NCI-H526 (cell line): ENCODE measurements at places on chromosomes 6 and 20.

- no peak for DNase-seq
Measured at GRCh38 chr6:3781504-3781903, 30.0 kb upstream of the PXDC1 start.

DNA sequence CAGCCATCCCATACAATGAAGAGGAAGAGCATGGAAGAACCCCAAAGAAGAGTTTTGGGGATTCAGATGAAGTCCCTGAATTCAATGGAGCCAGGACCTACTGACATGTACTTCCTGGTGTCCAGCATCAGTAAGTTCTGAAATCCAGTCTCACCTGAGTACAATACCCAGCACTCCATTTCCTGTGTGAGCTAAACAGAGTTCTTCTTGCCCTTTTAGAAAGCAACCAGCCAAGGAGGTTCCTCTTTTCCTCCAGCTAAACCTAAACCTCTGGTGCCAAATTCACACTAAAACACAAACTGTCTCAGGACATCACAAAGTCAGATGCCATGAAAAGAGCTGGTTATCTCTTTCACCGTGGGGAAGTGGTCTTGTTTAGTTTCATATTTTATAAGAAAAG, 71.5 kb downstream of the PKHD1 start:
- no peak for DNase-seq

- peak; percentile 88 for DNase-seq
Measured at GRCh38 chr20:48722737-48723191, 105.0 kb downstream of the PREX1 start.

DNA sequence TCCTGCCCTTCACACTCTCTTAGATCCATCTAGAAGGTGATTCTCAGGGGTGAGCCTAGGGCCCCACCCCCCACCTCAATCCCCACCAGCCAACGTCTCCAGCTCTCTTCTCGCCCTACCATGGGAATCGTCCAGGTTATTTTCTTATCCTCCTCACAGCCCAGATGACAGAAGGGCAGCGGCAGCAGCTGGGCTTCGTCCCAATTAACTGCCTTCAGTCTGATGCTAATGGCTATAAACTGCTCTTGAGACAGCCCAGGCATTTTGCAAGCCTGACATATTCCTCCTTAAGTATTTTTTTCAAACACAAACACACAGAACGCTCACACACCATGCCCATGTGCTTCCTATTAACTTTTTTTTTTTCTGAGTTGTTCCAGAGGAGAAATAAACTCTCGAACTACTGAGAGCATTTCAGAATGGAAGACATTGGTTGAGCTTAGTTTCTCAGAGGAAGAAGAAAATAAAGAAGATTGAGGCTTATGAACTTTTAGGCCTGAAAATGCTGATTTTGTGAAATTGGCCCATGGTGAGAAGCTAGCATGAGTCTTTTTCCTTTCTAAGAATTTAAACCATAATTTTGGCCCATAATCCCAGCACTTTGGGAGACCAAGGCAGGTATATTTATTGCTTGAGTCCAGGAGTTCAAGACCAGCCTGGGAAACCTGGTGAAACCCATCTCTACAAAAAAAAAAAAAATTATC, 124.6 kb downstream of the EYA2 start:
- DNase-seq = no peak

DNA sequence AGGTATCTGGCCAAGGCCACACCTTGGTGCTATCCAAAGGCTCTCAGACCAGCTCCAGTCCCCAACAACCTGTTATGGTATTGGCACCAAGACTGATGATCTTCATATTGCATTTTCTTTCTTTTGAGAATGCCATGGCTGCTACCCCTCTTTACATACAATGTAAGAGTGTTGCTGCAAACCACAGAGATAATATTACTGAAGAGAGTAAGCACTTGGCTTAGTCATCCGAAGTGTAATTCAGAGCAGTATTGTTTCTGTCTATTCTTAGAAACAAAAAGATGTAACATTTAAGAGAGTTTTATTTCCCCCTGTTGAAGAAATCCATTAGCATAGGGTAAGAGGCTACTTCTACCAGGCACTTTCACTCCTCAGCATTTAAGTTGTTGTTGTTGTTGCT, 212.5 kb downstream of the C6orf118 start:
- DNase-seq = no peak

GRCh38 chr20:40991181-40991889, 37.3 kb upstream of the TOP1 start:
- no peak for DNase-seq

- no peak for DNase-seq
Measured at GRCh38 chr6:150298030-150298380, 70.8 kb upstream of the IYD start.

GRCh38 chr6:52364480-52365166, 2.7 kb downstream of the PAQR8 start:
- no peak for DNase-seq

GRCh38 chr6:133758815-133759335, 130.0 kb upstream of the TCF21 start:
- DNase-seq = no peak

GRCh38 chr20:9995510-9996272, 39.1 kb upstream of the ANKEF1 start:
- no peak for DNase-seq

GRCh38 chr6:62889240-62889639, 322.0 kb upstream of the FKBP1C start:
- no peak for DNase-seq

DNA sequence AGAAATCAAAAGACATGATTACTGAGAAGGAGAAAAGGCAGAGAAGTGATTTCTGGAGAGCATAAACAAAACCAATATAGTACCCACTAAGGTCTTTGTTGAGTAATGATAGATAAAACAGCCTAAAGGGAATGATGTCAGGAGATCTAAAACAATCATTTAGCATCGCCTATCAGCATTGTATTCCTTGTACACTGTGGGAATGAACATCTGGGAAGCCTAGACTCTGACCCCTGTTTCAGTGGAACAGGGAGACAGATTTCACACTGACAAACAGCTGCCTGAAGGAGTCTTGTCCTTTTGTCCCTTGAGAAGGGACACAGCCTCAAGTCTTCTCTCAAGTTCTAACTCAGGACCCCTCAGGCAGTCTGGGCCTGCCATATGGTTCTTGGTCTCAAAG, 1.7 kb downstream of the ASIP start:
- no peak for DNase-seq

DNA sequence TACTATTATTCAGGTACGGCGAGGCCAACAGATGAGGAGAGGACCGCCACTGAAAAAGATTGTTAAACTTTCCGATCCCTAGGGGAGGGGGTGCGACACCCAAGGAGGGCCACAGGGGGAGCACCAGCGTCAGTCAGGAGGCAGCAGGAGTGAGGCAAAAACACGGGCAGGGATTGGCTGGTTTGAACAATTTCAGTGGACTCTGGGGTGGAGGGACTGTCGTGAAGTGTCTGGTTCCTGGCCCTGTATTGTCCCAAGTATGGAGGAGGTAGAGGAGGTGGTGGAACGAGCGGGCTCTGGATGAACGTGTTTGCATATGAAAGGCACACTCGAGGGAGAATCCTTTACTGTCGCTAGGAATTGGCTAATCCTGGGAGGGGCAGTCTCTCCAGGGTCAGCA, 32.5 kb upstream of the MCUR1 start:
- no peak for DNase-seq

GRCh38 chr6:8225113-8225512, 122.8 kb upstream of the EEF1E1 start:
- DNase-seq = no peak

- no peak for DNase-seq
Measured at GRCh38 chr6:155418017-155418761, 37.5 kb downstream of the NOX3 start.

- peak; percentile 25 for DNase-seq
Measured at GRCh38 chr6:217048-217659, 75.1 kb upstream of the DUSP22 start.

DNA sequence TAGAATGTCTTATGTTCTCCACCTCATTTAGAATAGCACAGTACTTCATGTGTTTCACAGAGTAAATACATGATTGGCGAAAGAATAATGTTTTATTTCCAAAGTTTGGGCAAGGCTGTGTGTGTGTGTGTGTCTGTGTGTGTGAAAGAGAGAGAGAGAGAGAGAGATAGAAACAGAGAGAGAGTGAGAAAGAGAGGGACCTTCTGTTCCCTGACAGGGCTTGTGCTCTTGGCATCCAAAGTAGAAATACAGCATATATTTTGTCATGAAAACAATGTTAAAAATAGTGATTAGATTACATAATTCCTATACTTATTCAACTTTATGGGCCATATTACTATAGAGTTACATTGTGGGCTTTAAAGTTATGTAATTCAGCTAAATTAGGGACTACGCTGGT, 201.2 kb downstream of the KIF6 start:
- no peak for DNase-seq

GRCh38 chr6:15276036-15276985, 30.4 kb downstream of the JARID2 start:
- peak; percentile 23 for DNase-seq

- DNase-seq = no peak
Measured at GRCh38 chr6:141734071-141734840, 398.5 kb upstream of the GJE1 start.

GRCh38 chr6:152783217-152783878, 32.8 kb downstream of the VIP start:
- DNase-seq = no peak

DNA sequence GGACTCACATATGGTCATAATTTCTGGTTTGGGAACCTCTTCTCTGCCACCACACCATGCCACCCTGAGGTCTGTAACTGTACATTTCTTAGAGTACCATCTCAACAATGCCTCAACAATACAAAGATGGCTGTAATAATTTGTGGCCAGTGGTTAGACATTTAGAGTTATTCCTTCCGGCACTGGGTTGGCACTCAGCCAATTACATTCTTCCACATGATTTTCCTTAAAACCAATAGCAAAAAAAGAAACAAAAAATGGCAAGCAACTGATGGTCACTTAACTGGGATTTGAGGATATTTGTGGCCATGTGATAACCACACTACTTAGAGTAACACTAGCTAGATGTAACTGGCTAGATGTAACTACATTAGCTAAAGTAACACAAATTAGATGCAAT, 79.9 kb downstream of the SEL1L2 start:
- DNase-seq = no peak

DNA sequence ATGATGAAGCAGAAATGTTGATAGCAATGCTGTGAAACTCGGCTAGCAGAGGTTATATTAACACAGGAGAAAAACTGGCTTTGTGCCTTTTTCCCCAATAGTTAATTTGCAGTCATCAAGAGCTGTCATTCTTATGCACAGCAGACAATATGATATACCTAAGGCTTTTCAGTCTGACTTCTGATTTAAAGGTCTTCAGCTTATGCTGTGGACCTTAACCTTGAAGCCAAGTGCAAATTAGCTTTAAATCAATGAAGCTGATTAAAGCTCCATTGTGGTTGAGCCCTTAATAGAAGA, 171.6 kb upstream of the ID4 start:
- DNase-seq = no peak

GRCh38 chr20:433300-433975, 25.3 kb downstream of the RBCK1 start:
- DNase-seq = no peak

DNA sequence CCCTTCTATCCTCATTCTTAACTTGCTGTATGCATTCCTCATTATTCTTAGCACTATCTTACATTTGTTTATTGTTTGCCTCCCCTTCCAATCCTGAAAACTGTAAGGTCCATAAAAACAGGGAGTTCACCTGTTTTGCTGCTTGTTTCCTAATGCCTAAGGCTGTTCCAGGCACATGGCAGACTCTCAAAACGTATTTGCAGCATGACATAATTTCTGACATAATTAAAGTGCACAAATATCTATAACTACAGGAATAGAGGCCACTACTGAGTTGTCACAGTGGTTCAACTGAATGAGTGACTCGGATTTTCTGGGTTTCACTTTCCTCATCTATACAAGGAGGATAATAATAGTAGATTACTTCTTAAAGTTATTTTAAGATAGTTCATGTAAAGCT, 83.0 kb downstream of the HFE start:
- no peak for DNase-seq

- no peak for DNase-seq
Measured at GRCh38 chr6:80021131-80021530, 16.7 kb downstream of the TTK start.
